Urothelium cell line (cell line): ENCODE measurements at places on chromosomes 1 and 21.

DNA sequence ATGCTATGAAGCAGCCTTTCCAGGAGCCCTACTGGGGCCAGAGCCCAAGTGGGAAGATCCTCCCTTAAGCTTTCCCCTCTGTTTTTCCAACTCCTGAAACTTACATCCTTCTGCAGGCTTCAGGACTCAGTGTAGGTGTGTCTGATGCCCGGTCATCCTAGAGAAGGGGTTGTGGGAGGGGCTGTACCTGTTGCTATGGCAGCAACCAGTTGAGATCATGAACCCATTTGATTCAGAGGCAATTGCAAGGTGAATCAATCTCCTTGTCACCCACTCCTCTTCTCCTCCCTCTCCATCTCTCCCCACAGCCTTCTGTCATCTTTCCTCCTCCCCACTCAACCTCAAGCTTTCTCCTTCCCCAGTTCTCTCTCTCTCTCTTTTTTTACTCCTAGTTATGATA, 151.8 kb downstream of the CACNA1E start:
- no peak for DNase-seq

DNA sequence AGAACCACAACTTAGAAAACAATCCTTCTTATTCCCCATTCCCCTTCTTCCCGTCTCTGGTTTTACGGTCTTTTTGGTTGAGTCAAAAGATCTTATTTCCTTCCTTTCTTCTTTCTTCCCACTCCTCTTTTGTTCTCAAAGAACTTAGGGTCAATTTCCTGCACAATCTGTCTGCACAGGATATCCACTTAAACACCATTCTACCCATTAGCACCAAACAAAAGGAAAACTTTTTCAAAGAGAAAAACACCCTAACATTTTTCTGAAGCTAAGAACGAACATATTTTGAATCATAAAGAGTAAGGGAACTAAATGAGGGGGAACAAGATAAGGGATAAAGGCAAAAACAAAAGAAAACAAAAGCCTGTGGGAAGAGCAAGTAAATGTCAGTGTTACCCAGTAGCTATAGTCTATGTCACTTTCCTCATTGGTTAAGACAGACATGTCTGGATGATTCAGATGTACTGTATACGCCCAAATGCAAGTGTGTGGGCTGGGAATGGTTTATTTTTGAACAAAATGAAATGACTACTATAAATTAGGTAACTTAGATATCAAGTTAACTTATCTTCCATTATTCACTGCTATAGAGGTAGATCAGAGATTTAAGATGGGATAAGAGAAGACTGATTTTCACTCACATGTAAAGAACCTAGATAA, 59.9 kb downstream of the TOR3A start:
- peak; percentile 27 for DNase-seq

GRCh38 chr21:28633839-28634555, 358.7 kb downstream of the LTN1 start:
- no peak for DNase-seq

DNA sequence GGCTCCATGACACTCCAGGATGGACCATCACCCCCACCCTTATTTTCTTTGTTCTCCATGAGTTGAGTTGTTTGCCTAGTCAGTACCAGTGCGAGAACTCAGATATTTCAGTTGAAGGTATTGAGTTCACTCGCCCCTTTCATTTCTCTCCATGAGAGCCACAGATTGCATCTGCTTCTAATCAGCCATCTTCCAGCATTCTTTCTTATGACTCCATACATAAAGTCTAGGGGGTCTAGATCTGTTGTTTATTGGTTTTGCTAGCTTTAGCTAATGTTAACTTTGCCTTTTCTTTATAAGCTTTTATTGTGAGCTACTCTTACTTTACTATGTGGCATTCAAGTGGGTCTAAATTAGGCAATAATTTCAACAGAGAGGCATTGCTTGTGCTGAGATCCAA, 71.6 kb upstream of the PDC start:
- DNase-seq = no peak

GRCh38 chr21:43864313-43864961, 586 bp upstream of the AGPAT3 start:
- no peak for DNase-seq

DNA sequence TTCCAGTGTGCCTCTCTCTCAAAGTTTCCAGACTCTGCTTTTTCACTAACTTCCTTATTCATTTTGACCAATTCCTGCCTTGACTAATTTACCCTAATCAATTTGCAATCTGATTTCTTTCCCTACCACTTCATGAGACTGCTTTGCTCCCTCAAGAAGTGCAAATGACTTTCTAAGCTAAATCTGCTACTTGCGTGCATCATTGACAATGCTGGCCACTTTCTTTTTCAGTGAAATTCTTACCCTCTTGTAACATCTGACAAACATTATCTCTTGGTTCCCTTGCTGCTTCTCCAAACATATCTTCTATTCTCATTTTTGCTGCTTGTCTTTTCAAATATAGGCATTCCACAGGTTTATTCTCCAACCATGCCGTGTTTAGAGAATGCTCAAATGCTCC, 659.9 kb downstream of the USP25 start:
- no peak for DNase-seq

DNA sequence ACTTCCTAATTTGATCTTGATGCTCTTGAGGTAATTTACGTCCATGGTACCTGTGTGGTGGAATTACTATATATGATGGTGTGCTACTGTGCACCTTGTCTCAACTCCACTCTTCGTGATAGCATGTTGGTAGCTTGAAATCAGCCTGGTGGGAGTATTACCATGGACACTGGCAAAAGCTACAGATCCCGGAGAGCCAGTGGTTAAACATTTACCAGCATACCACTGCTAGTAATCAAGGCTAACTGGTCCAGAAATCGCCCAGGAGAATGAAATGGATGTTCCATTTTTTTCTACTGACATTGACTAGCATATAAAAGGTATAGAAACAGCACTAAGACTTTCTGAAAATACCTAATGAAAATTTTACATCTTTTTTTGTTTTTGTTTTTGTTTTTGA, 30.6 kb downstream of the ELK4 start:
- DNase-seq = no peak
